8988T (cell line): ENCODE measurements at places on chromosomes 12 and 14.

- no peak for DNase-seq
Measured at GRCh38 chr12:116039081-116039480, 238.4 kb downstream of the MED13L start.

- no peak for DNase-seq
Measured at GRCh38 chr14:85873006-85873405, 343.1 kb downstream of the FLRT2 start.

GRCh38 chr12:103810111-103810510 is 30.9 kb downstream of the NT5DC3 start:
- no peak for DNase-seq

DNA sequence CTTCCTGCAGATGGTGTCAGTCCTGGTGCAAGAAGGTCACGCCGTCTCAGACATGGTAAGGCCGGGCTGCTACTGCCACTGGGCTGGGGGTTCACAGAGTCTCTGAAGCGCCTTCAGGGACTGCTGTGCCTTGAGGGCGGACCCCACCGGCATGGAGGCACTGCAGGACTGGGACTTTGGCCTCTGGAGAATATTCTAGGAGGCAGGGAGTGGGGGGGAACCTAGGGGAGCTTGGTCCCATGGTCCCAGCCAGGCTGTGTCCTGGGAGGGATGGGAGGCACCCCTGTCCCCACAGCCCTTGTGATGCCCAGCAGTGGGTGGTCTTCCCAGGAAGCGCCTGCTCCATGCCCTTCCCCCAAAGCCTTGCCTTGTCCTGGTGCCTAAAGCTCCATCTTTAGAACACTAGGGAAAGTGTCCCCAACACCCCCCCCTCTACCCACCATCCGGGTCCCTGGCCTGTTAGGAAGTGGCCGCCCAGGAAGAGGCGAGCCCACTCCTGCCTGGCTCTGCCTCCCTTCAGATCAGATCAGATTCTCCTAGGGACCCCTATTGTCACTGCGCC is 1.5 kb downstream of the AMN start:
- DNase-seq = no peak

GRCh38 chr12:70756791-70757190 is 119.6 kb upstream of the PTPRB start:
- DNase-seq = no peak

GRCh38 chr12:113236539-113237399 is 15.5 kb downstream of the TPCN1 start:
- no peak for DNase-seq

GRCh38 chr12:131072451-131073230 is 118.9 kb downstream of the ADGRD1 start:
- DNase-seq = no peak

DNA sequence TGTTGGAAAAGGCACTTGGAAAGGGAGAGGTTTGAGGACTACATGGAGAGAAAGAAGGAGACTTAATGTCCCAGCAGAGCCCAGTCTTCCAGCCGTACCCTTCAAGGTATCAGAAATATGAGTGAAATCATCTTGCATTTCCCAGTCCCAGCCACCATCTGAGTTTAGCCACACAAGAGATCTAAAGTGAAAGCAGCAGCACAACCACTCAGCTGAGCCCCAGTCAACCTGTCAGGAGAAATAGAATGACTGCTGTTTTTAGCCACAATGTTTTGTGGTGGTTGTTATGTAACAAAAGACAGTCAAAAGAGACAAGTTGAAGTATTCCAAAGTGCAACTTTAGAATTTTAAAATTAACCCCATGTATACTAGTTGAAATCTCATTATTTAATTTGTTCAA is 28.0 kb downstream of the DERA start:
- no peak for DNase-seq

GRCh38 chr12:16606201-16606849 is 363 bp upstream of the LMO3 start:
- no peak for DNase-seq

DNA sequence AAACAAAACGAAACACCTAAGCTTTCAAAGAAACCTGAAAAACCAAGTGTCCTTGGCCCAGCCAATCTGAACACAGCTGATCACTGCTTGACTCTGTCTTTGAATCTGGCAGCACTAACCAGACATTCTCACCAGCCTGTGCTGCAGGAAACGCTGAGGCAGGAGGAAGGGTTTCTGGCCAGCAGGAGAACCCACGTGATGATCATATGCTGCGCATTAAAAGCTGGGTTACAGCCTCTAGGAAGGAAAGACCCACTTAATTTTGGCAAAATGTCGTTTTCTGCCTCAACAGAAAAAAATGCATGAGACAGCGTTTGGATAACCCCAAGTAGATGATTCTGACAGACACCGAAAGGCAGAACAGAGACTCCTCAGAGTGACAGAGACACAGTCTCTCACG is 9.8 kb downstream of the APPL2 start:
- no peak for DNase-seq

GRCh38 chr14:23078692-23079116 is 16.2 kb downstream of the ACIN1 start:
- no peak for DNase-seq

- no peak for DNase-seq
Measured at GRCh38 chr12:58811346-58811745, 109.0 kb downstream of the LRIG3 start.
